NCI-H1694 (cell line): ENCODE measurements at places on chromosomes 2 and 18.

DNA sequence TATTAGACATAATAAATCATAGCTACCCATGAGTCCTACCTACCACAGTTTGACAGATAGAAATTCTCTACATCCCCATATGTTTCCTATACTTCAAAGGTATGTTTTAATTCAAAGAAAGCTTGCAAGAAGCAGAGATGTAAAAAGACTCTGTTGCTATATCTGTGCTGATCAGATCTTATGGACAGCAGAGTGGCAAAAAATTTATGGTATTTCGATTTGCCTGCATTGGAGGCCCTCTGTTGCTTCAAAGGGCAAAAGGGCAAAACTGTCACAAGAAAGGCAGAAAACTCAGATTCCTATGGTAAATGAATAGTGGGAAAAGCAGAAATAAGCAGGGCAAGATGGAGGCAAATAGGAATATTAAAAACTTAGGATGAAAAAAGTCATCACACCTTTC is 447.8 kb upstream of the SPHKAP start:
- DNase-seq, result no peak

GRCh38 chr18:32086881-32087280 is 4.8 kb upstream of the RNF138 start:
- DNase-seq, result no peak

DNA sequence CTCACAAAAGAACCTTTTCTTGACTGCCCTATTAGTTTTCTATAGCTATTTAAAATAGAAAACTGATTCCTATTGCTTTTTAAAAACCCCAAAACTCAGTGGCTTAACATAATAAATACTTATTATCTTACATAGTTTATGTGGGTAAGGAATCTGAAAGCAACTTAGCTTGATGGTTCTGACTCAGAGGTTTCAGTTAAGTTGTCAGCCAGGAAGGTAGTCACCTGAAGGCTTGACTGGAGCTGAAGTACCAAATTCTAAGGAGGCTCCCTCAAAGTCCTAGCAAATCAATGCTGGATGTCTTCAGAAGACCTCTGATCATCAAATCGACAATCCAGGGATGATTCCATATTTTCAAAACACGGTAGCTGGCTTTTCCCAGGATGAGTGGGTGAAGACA is 546.6 kb upstream of the CDH2 start:
- DNase-seq, result no peak

GRCh38 chr18:3279201-3280185 is 17.6 kb downstream of the MYL12B start:
- DNase-seq, result no peak

DNA sequence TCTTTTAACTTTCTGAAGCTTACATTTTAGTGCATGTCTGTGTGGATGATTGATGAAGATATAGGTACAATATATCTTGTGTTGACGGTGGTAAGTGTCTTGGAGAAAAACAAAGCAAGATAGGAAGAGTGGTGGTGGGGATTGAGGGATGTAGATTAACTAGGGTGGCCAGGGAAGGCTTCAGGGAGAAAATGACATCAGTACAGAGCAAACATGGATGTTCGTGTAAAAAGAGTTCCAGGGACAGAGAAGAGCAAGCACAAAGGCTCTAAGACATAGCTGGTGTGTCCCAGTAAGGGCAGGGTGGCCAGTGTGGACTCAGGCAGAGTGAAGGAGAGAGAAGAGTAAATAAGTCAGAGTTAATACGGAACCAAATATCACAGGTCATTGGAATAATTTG is 2.7 kb upstream of the CERS6 start:
- DNase-seq, result no peak

- DNase-seq, result no peak
These were observed 450.8 kb downstream of the DLGAP1 start for GRCh38 chr18:4004183-4004829.

GRCh38 chr18:63069496-63069895 is 250.1 kb downstream of the BCL2 start:
- no peak for DNase-seq

DNA sequence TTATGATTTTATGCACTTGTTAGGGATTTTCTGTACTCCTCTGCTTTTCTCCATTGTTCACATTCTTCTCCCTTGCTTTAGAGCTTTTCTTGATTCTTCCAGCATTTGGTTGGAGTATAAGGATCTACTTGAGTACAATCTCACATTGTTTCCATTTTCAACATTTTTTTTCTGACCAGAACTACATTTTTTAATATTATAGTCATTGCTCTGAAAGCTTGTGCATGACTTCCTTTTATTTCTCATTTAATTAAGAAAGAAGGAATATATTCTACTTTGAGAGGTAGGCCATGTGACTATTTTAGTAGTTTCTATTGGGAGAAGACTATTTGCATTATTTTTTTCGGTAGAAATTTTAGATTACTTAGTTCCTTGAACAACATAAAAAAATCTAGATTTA is 200.4 kb downstream of the TMEM247 start:
- DNase-seq, result no peak
